ENCODE measurements at places on chromosomes 16 and 17.
A peak's percentile ranks its signal among the peaks of the same experiment; 100 is the strongest.

- DNase-seq: peak; percentile 14
Observed at GRCh38 chr16:65644821-65645220, 523.0 kb upstream of the CDH11 start.

DNA sequence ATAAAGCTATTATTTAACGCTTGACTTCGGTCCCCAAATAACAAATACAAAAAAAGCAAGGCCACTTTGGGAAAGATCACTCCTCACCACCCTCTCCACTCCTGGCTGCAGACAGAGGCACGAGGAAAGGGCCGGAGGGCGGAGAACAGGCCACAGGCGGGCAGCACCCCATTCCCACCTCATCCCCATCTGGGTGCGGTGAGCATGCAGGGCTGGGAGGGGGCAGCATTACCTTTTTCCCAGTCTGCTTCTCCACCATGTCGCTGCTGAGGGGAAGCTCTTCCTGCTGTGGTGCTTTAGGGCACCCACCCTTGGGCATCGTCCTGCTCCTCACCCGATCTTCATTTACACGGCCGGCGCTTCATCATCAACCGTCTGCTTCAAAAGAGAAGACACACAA is 99.2 kb downstream of the ZNF778 start:
- no peak for DNase-seq

- DNase-seq: no peak
Observed at GRCh38 chr17:63824362-63824761, 2.9 kb upstream of the PSMC5 start.

DNA sequence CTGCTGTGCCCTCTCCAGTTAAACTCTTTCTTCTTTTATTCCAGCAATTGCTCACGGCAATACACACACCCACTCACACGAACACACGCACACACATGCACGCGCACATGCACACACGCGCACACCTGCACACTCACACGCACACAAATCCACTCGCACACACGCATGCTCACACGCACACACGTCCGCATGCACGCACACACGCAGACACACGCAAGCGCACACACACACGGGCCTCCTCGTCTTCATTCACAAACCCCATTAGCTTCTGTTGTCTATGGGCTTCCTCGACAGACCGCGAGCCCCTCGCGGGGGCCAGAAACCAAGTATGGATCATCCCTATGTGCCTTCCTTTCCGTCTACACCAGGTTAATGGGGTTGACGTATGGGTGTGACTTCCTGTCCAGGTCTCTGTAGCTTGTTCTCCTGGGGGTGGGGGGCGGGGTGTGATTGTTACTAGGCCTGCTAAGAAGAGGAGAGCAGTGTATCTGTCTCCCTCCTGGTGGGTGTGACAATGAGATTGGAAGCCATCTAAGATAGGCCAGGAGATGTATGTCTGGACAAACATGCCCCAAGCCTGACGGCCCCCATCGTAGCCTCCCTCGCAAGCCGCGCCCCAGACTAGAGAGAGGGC is 670 bp upstream of the CTF1 start:
- DNase-seq: no peak

DNA sequence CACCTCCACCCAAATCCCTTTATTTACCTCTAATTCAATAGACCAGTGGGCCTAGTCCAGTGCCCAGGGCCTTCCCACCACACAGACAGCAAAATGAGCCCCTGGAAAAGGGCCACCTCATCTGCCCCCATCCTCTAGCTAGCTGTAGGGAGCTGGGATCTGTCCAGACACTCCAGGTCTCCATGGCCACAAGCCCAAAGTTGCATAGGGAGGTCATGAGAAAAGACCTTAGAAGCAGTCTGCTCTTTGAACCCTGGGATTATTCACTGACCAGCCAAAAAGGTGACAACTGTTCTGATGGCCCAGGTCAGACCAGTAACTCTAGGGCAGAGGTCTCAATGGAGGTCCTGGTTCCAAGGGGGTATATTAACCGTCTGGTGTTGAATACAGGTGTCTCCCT is 2.0 kb downstream of the CUEDC1 start:
- DNase-seq: no peak

GRCh38 chr16:60674241-60674640 is 1362.0 kb downstream of the CDH8 start:
- DNase-seq: no peak

DNA sequence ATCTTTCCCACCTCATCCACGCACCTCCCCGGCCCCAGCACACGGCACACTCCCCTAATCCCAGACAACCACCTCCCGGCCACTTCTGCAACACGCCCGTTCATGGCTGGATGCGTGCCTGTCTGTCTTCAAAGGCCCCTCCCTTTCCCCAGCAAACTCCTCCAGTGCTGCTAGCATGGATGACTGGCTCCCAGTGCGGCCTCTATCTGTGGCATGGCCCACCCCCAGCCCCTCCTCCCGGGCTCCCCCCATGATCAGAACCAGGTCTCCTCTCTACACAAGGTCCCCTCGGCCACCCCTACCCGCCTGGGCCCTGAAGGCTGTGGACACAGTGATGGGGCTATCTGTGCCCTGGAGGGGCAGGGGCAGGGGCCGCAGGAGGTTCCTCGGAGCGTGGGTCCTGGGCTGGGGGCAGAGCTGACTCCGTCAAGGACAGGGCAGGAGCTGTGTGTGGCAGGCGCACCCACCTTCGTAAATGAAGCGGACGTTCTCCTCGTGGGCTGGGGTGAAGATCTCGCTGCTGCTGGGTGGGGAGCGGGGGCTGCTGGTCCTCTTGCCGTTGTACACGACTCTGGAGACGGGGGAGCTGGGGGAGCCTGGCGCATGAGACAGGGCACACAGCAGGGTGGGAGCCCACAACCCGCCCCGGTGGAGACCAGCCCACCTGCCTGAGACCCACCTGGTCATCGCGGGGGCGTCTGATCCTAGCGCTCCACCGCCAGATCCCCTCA is 9.1 kb downstream of the MCRIP1 start:
- DNase-seq: no peak

Measured in islet precursor cell (in vitro differentiated cells).